ENCODE measurements at places on chromosomes 11 and 22.

- DNase-seq: no peak
Observed at GRCh38 chr11:81987829-81988472, 745.7 kb downstream of the FAM181B start.

DNA sequence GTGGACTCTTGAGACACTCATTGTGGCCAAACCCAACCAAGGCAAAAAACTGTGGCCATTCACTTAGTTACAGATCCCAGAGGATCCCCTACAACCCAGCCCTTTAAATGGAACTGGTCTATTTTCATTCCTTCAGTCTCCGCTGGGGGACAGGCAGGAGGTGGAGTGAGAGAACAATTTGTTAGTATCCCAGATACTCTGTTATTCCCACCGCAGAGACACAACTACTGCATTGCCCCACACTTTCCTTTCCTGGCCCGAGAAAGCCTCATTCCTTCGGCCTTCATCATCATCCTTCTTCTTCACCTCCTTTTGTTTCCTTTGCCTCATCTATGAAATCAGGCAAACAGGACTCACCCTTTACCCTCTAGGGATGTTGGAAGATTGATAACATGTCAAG lies 191.1 kb downstream of the NTM start:
- DNase-seq: no peak

GRCh38 chr11:46457021-46457420 lies 65.4 kb upstream of the CHRM4 start:
- no peak for DNase-seq

GRCh38 chr11:13891911-13892310 lies 70.6 kb upstream of the SPON1 start:
- DNase-seq: no peak

- no peak for DNase-seq
Observed at GRCh38 chr11:125211191-125211947, 46.8 kb downstream of the PKNOX2 start.

DNA sequence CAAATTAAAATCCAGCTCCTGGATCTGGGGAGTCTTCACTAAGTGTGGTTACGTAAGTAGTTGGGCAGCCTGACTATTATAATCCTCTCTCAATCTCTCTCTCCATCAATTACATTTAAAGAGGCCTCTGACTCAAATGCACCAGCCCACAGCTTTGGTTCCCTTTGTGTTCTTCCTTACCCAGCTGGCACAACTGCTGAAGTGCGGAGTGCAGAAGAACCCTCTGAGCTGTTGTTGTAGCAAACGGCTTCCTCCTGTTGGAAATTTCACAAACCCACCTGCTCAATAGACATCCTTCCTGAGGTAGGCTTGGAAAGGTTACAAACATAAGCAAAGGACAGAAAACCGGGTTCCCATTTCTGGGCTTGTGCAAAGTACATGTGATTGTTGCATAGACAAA lies 17.0 kb upstream of the SORL1 start:
- no peak for DNase-seq

- DNase-seq: no peak
Observed at GRCh38 chr22:29641042-29641699, 37.7 kb downstream of the NF2 start.

Measured in DMS 273 treated with DMSO at 0.1 percent for 48 hours (cell line).